ENCODE measurements at places on chromosomes 1 and 21.

GRCh38 chr1:145716641-145717345 lies 2.5 kb upstream of the CD160 start:
- DNase-seq: no peak

GRCh38 chr1:77954521-77954920 lies 24.4 kb downstream of the FUBP1 start:
- no peak for DNase-seq

DNA sequence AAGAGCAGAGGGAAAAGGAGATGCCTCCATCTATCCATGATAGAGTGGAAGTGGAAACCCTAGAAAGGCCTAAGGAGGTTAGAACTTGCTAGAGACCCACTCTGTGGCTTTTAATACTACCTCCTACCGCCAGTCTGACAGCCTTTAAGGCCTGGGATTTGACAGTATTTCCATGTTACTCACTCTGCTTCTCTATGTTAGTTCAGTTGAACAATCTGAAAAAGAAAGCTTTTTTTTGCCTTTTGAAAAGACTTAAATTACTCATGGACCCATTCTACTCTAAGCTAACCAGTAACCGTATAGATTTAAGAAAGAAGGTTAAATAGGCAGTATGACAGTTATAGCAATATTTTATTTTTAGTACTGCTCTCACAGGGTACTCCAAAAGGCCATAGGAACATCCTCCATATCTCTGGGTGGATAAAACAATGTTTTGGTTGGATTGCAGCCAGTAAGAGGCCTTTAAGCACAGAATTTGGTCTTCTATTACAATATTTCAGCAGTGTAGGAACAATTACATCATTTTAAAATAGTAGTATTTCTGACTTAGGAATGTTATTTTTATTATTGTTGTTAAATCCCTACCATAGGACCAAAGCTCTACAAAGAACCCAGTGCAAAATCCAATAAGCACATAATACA lies 15.9 kb upstream of the GPR25 start:
- DNase-seq: no peak

GRCh38 chr21:34630536-34631143 lies 15.7 kb upstream of the RCAN1 start:
- DNase-seq: no peak

GRCh38 chr1:43781574-43781973 lies 74.2 kb downstream of the ST3GAL3 start:
- no peak for DNase-seq

GRCh38 chr1:157700305-157700704 lies 264 bp downstream of the FCRL3 start:
- no peak for DNase-seq

GRCh38 chr1:240405751-240406150 lies 206.2 kb downstream of the GREM2 start:
- DNase-seq: no peak

DNA sequence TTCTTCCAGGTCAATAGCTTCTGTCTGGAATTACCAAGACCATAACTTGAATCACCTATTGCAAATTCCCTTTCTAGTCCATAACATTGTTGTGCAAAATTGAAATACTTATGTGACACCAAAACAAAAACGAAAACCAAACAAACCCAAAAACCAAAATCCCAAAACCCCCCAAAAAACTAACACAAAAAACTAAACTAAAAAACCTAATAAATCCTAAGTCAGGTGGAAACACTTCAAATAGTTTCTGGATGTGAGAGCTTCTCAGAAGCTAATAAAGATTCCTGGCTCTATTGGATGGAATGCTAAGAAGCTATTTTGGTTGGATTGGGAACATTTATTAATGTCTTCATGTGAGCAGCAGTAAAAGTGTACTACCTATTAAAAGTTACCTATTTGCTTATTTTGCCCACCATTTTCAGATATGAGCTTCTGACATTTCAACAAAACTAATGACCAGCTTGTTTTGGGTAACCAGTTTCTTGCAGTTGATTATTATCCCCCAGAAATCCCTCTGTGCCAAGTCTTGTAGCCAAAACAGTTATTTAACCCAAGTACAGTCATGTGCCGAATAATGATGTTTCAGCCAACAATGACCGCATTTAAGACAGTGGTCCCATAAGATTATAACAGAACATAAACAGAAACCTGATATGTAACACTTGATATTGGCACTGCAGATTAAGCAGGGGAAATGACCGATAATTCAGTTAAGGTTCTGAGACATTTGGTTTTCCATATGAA lies 76.4 kb downstream of the LTN1 start:
- DNase-seq: no peak

DNA sequence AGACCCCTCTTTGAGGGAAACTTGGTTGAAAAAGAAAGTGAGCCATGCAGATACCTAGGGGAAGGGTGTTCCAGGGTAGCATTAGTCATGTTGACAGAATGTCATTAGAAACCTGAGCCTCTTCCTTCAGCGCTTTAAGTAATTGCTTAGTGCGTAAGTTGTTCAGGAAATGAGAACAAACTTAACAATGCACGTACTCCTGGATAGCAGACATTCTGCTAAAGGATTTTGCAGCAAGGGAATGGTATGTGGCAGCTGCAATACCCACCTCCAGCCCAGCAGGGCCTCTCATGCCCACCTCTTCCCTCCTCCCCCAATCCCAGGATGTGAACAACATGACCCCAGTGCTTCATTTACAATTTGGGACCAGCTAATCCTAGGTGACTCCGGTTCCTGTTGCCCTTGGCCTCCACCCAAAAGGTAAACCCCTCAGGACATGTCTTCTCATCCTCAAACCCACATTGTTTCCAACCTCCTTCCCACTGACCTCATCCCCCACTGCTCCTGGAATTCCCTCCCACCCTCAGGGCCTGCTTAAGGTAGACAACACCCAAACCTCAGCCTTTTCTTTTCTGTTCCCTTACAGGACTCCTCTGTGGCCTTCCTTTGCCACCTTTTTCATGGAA lies 98.0 kb upstream of the BCAR3 start:
- no peak for DNase-seq

DNA sequence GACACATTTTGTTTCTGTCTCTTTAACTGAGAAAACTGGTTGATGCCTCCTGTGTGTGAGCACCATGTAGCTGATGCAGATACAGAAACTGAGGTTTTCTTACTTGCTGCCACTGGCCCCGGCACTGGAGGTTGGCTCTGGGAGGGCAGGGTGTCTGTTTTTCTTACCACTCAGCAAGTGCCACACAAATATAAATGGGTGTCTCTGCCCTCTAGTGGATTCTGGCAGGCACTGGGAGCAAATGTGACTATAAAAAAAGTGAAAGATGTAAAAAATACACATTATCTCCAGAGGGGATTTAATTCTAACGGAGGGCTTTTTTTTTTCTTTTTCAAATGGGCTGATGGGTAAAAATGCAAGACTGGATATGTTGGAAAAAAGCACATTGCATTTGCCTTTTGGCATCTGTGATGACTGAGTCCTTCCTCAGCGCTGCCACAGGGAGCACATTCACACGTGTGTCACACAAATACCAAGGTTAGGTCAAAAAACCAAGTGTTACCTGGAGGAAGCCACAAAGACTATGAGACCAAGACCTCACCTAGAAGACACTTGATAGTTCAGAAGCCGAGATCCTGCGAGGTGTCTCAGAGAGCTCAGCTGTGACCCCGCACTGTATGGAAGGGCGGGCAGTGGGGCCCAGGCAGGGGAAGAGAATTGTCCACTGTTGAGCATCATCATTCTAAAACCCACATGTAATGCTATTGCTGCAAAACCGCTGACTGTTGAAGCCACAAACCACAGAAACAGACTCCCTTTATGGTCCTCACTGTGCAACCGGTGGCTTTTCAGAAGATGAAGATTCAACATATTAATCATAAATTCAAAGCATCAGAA lies 18.9 kb downstream of the PGBD2 start:
- DNase-seq: no peak

GRCh38 chr1:56380531-56380930 lies 198.8 kb downstream of the PLPP3 start:
- DNase-seq: no peak

- no peak for DNase-seq
Observed at GRCh38 chr1:13556224-13556764, 27.3 kb upstream of the PDPN start.

GRCh38 chr1:14756589-14757285 lies 158.3 kb downstream of the KAZN start:
- DNase-seq: no peak

DNA sequence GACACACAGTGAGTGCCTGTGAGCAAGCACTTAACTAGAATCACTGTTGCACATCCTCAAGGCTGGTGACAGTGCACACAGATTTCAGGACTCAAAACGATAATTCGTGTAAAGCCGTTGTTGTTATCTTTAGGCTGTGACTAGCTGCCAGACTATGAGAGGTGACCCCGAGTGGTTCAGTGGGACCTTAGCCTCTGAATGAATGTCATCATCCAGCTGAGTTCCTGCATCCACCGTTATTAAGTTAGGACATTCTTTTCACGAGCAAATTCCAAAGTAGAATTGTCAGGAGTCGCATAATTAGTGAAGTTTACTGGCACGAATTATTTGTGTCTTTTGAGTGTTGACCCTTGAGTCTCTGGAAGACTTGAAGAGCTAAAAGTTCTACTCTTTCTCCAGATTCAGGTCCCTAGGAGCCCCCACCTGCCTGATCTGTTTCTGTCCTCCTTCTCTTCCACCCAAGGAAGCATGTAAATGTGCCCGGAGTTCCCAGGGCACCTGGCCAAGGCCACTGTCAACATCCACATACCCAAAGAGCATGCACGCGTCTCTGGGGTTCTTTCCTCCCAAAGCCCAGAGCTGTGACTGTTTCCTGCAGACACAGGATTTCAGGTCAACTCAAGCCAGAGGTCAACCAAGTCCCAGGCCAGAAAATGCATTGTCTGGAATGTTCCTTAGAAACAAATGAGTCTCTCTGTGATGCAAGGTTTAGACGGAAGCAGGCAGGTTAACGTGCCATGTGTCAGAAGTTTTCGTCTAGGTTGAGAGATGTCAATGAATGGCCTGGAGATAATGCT lies 207.2 kb downstream of the TOMM20 start:
- no peak for DNase-seq

GRCh38 chr1:175520186-175520585 lies 223.2 kb downstream of the TNR start:
- no peak for DNase-seq

DNA sequence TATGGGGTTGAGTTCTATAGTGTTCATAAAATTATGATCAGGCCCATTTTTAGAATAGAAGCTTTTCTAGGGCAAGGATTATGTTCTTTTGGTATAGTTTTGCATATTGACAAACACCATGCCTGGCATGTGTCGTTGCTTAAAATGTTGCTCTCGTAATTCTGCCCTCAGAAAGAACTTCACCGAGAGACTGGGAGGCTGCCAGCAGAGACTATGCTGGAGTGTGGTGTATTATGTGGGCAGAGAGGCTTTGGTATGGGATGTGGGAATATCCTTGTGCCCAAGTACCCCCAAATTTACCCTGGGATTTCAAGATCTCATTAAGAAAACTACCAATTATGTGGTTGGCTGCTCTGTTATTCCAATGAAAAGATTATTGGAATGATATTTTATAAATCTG lies 27.9 kb downstream of the PGM1 start:
- DNase-seq: no peak

- DNase-seq: peak; percentile 75
Observed at GRCh38 chr1:234621657-234622335, 11.8 kb upstream of the IRF2BP2 start.

GRCh38 chr1:191852907-191853306 lies 305.4 kb upstream of the RGS18 start:
- DNase-seq: no peak

GRCh38 chr1:28392027-28392652 lies 22.6 kb downstream of the PHACTR4 start:
- no peak for DNase-seq

GRCh38 chr1:244964112-244964971 lies 100.0 kb upstream of the HNRNPU start:
- peak; percentile 60 for DNase-seq

DNA sequence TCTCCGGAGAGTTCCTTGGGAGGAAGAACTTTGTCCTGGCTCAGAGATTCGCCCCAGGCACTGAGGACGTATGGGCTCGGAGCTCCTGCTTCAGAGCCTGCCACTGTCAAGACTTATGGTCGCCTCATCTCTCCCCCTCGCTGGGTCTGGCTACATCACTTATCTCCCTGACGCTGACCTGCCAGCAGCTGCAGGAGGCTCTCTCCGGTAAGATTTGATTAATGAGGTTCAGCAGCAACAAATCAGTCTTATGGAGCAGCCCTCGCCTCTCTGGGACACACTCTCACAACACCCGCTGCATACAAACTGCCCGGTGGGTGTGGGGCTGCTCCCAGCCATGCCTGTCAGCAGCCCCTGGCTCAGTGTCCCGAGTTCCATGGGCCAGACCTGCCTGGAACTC lies 297.8 kb downstream of the RRAGC start:
- peak; percentile 34 for DNase-seq

DNA sequence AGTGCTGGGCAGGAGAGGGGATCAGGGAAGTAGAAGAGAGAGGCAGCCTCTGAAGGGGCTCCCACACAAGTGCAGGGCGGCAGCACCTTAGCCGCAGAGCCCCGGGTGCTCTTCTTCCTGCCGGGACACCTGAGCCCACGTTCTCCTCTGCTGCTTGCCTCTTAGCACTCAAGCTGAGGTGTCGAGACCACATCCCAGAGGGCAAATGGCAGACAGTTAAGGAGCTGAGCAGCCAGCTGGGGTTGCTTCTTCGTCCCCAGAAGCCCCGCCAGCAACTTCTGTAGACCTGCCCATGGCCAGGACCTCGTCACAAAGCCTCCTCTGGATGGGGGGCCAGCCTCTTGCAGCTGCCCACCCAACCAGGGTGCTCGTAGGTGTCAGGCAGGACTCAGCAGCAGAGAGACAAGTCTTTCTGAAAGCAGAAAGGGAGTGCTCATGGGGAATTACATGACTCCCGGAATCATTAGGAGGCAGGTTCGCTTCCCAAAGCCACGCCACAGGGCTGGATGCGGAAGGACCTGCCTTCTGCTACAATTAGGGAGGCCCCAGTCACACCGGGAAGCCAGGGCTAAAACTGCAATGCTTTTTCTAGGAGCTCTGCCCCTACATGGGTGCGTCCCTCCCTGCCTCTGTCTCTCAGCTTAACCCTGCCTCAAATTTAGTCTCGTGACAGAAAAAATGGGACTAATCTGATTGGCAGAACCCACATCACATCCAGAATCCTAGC lies 141.4 kb upstream of the RAB4A start:
- DNase-seq: no peak

DNA sequence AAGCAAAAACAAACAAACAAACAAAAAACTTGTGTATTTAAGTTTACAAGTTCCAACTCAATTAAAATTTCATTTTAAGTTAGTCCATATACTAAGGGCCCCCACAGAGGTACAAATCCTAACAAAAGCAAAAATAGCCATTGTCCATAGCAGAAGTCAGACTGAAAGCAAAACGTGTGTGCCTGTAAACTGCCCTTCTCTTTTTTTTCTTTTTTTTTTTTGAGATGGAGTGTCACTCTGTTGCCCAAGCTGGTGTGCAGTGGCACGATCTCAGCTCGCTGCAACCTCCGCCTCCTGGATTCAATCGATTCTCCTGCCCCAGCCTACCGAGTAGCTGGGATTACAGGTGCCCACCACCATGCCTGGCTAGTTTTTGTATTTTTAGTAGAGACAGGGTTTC lies 11.6 kb upstream of the IFNGR2 start:
- DNase-seq: no peak

- DNase-seq: no peak
Observed at GRCh38 chr1:228267962-228268880, 60.4 kb downstream of the OBSCN start.

- no peak for DNase-seq
Observed at GRCh38 chr1:183466781-183467180, 5.5 kb upstream of the SMG7 start.

- peak; percentile 94 for DNase-seq
Observed at GRCh38 chr1:222465211-222466041, 82.5 kb downstream of the HHIPL2 start.

Data from right forelimb (tissue), 1 donor.